ENCODE measurements at places on chromosomes 13 and 19.
A peak's percentile ranks its signal among the peaks of the same experiment; 100 is the strongest.

GRCh38 chr13:111017755-111018459 is 97.2 kb upstream of the ARHGEF7 start:
- DNase-seq: no peak

- no peak for DNase-seq
Measured at GRCh38 chr19:8573316-8573715, 3.9 kb downstream of the MYO1F start.

- DNase-seq: no peak
Measured at GRCh38 chr19:4232614-4233281, 3.4 kb downstream of the EBI3 start.

DNA sequence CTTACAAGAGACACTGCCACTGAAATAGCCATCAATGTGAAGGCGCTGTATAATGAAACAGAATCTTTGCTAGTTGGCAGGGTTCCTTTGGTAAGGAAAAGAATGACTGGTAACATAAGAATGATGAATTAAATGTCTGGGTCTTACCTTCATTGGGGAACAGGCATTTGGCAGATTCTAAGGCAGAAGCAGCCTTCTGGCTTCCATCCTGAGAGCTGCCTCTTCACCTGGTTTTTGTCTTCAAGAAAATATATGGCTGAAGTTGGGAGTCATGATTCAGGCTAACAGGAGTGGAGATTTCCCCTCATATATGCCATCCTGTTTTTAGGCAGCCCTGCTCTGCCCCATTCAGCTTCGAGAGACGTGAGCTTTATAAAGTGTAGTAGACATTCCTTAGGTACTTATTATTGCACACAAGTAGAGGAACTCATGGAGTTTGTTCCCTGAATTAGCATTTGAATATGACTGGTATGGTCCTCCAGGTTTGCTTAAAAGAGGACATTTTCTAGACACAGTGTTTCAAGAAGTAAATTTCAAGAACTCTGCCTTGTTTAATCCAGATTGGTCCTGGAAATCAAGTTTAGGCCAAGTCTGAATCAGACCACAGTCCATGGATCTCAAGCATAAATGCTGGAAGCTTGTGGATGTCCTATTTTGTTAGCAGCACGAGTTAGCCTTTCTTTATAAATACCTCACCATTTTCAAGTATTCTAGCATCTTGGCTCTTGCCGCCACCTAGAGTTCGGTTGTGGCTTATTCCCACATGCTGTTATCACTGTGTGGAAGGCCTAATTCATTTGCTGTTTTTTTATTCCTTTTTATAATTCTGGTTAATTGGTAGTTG is 56.2 kb upstream of the AKAP11 start:
- DNase-seq: no peak

GRCh38 chr13:109400209-109400608 is 386.2 kb downstream of the IRS2 start:
- no peak for DNase-seq

- no peak for DNase-seq
Measured at GRCh38 chr19:28313633-28314032, 899.3 kb downstream of the UQCRFS1 start.

DNA sequence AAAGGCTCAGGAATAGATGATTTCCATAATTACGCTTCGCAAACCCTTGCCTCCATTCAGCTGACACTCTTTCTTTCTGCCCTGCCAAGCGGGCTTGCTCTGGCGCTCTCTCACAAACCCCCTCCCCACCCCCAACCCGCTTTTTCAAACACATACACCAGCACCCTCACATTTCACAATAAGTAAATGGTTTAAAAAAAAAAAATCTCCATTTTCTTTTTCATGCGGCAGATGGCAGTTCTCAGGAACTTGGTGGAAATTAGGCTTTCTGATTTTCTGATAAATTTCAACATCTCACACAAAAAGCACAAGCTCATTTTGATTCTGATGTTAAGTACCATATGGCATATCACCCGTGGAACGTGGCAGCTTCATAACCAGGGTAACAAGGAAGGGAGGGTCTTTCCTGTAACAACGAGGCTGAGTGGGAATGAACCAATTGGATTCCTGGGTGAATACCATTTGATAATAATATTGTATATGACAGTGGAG is 43.8 kb downstream of the C13orf42 start:
- no peak for DNase-seq

DNA sequence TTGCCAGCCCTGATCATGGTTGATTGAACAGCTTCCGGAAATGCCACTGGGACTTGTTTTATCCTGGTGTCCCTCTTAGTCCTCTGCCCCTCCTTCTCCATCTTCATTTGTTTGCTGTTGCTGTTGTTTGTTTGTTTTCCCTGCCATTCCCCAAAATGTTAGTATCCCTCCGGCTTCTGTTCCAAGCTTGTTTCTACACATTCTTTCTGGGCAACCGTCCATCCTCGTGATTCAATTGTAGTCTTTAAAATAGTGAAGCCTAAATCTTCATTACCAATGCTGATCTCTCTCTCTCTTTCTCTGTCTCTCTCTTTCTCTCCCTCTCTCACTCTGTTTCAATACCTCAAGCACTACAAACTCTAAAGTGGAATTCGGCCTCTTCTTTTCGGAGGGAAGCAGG is 649.3 kb upstream of the ARGLU1 start:
- DNase-seq: no peak

GRCh38 chr13:67557642-67558241 is 327.6 kb upstream of the PCDH9 start:
- no peak for DNase-seq

GRCh38 chr19:29364224-29364726 is 151.3 kb upstream of the UQCRFS1 start:
- DNase-seq: peak; percentile 34

- DNase-seq: no peak
Measured at GRCh38 chr19:21362291-21362690, 3.5 kb downstream of the ZNF738 start.

GRCh38 chr13:72820156-72820897 is 38.4 kb downstream of the PIBF1 start:
- DNase-seq: no peak

DNA sequence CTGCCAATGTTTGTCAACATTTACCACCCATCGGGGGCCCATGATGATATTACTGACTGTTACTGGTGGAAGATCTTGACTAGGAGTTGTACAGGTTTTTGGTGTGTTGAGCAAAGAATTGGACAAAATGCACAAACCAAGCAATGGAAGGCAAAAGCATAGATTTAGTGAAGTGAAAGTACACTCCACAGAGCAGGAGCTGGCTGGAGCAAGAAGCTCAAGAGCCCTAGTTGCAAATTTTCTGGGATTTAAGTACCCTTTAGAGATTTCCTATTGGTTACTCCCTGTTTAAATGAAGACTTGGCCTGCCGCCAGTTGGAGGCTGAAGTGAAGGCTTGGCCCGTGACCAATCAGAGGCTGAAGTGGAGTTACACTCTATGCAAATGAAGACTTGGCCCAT is 128.6 kb upstream of the KL start:
- no peak for DNase-seq

DNA sequence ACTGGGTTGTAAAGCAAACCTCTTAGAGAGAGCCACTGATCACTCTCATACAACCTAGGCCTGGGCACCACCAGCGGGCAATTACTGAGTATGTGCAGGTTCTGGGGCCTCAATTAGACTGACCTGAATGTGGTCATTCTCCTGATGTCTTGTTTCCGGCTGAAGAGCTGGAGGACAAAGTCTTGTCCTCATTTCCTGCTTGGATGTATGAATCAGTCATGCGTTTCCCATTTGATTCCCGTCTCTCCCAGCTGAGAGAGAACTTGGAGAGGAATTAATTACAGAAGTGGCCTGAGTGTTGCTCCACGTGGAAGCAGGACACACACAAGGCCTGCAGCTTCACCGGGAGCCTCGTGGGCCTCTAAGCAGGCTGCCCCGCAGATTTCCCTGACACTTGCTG is 799.3 kb upstream of the ARGLU1 start:
- DNase-seq: no peak

GRCh38 chr19:51274049-51274770 is 23.3 kb downstream of the SIGLECL1 start:
- no peak for DNase-seq

DNA sequence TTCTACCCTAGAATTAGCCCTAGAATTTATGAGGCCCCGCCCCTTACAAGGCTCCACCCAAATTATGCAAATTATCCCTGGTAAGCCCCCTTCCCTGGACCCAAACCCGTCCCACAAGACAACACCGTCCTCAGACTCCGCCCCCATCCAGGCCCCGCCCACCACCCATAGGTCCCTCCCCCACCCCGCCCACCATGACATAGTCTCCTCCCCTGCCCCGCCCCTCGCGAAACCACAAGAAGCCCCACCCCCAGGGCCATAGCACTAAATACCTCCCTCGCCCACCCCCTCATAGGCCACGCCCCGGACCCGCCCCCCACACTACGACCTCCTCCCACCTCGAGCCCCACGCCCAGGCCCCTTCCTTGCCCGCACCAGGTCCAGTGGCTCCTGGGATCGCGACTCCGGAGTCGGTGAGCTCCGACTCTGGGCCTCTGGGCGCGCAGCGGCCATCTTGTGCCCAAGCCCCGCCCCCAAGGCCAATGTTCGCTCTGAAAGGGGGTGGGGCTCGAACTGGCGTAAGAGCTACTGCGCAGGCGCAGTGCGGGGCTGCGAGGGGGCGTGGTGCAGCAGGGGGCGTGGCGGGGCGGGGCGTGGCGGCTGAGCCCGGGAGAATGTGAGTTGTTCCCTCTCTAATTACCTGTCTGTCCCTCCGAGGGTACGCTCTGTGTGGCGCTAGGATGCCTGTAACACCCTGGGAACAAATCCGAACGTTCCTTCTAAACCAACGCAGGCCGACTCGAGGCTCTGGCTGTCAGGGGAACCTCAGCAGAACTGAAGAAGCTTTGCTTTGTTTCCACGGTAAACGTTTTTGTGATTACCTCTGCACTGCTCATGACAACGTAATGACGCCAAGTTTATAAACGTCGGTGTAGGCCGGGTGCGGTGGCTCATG is at the start of gene ZNF784:
Gene ZNF784, minus strand, starts transcription at position 458 of the 895 bp plus-strand sequence. Its CDS starts 5 bp downstream, at position 453.
- peak; percentile 98 for DNase-seq

DNA sequence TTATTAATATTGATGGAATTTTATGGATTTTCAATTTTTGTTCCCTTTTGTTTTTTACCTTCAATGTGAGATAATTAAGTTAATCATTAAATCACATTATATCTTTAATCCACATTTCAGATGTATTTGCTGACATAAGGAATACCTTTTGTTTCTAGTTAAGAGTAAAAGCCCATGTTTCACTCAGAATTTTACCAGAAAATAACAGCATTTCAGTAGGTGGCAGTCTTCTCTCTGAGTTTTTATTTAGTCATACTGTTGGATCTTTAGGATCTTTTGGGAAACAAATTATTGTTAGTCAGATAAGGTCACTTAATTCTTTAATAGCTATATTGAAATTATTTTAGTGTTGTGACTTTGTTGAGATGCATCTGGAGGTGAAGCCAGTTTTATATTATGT is 67.9 kb downstream of the NDFIP2 start:
- no peak for DNase-seq

- DNase-seq: no peak
Measured at GRCh38 chr19:13633109-13633508, 126.8 kb upstream of the CACNA1A start.

DNA sequence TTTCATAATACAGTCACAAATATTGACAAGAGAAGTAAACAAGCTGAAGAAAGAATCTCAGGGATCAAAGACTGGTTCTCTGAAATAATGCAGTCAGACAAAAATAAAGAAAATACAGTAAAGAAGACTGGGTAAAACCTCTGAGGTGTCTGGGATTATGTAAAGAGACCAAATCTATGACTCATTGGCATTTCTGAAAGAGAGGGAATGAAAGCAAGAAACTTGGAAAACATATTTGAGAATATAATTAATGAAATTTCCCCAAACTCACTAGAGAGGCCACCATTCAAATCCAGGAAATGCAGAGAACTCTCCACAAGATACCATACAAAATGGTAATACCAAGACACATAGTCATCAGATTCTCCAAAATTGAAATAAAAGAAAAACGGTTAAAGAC is 53.0 kb upstream of the GPC6 start:
- DNase-seq: no peak

DNA sequence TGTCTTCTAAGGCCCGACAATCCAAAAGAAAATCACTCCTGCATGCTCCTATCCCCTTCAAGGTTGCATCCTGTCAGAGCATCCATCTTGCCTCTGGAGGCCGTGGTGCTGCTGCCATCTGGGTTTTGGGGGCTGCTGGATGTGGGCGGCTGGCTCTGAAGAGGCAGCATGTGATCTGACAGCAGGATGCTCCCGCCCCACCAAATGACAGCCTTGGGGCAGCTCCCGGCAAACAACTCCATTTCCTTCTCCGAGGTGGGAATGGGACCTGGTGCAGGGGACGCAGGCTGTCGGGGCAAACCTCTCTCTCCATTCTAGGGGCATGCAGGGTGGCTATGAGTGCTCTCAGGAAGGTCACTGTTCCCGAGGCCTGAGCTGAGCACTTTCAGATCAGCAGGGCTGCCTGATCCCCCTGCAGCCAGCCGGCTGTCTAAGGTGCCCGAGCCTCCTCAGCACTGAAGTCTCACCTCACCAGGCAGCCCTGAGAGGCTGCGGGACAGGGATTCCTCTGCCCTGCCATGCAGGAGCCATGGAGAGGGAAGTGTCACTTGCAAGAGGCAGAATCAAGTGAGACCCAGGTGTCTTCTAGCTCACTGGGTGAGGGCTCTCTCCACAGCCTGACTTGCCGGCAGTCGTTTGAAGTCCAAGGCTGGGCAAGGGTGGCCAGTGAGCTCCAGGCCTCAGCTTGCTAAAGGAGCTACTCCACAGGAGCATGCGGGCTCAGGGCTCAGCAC is 28.8 kb downstream of the TSSK6 start:
- no peak for DNase-seq

DNA sequence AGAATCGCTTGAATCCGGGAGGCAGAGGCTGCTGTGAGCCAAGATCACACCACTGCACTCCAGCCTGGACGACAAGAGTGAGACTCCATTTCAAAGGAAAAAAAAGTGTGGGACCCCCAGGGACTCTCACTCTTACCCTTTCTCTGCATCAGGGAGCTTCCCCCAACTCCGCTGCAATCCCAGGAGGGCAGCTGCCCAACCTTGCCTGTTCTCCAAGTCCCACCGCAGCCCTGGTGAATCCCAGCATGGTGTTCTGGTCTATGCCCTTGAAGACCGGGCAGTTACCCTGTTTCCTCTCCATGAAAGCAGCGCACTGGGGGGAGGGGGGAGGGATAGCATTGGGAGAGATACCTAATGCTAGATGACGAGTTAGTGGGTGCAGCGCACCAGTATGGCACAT is 35.7 kb upstream of the DPRX start:
- DNase-seq: no peak

- no peak for DNase-seq
Measured at GRCh38 chr13:84668637-84669036, 786.4 kb upstream of the SLITRK1 start.

GRCh38 chr13:113537909-113538688 is 46.5 kb upstream of the TFDP1 start:
- no peak for DNase-seq

- DNase-seq: no peak
Measured at GRCh38 chr19:6734096-6734696, 3.2 kb downstream of the GPR108 start.

GRCh38 chr19:45032421-45032820 is 6.4 kb upstream of the CLASRP start:
- no peak for DNase-seq

- no peak for DNase-seq
Measured at GRCh38 chr13:48586591-48587103, 53.8 kb upstream of the RCBTB2 start.

- DNase-seq: no peak
Measured at GRCh38 chr19:11359421-11359820, 4.2 kb downstream of the PLPPR2 start.

All from ecto neural progenitor cell (in vitro differentiated cells).